Fibroblast of the aortic adventitia (primary cell): ENCODE measurements at places on chromosomes 3 and 15. TPM values are rescaled to one million over a fixed set of nuclear protein-coding genes. Genes with fewer than 3 reads are reported as not detected.

Gene C2CD4A
- total RNA-seq, result not detected in 2 replicates

Gene ABTB1
- total RNA-seq, result 8.2 and 19.5 TPM in 2 replicates

Gene NCK1
- 42.6 and 244 TPM in 2 replicates for total RNA-seq

Gene TMEM207
- not detected in 2 replicates for total RNA-seq
